Fibroblast of lung (primary cell): ENCODE measurements at places on chromosomes 5 and 9.

GRCh38 chr9:37370968-37371563, 51.4 kb upstream of the GRHPR start:
- DNase-seq: no peak

- DNase-seq: peak; percentile 26
Measured at GRCh38 chr5:175443514-175444059, 395 bp downstream of the DRD1 start.

DNA sequence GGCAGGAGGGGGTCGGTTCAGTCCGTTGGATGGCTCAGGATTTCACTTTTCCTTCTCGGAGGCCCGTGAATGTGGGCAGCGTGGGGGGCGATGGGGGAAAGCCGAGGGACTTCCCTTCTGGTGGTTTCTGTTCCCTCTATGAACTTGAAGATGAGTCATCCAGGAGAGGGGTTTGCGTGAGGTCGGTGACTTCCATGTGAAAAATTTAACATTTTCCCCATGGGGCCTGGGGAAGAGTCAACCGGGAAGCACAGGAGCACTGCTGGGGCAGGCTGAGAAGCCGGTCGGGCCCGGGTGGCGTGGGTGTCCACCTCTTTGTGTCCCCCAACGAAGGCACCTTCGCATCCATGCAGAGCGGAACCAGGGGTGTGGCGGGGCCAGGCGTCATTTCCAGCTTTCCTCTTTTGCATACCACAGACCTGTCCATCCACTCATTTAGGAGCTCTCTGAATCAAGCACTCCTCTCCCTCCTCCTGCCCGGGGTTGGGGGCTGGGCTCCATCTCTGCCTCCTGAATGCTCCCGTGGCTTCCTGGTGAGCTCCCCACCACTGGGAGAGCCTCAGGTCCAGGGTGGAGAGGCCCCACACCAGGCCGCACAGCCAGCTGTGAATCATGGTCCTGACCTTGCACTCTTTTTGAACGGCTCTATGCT, 68.4 kb downstream of the ANKRD33B start:
- DNase-seq: peak; percentile 44

GRCh38 chr9:123380852-123381705, 25.1 kb downstream of the CRB2 start:
- DNase-seq: no peak

DNA sequence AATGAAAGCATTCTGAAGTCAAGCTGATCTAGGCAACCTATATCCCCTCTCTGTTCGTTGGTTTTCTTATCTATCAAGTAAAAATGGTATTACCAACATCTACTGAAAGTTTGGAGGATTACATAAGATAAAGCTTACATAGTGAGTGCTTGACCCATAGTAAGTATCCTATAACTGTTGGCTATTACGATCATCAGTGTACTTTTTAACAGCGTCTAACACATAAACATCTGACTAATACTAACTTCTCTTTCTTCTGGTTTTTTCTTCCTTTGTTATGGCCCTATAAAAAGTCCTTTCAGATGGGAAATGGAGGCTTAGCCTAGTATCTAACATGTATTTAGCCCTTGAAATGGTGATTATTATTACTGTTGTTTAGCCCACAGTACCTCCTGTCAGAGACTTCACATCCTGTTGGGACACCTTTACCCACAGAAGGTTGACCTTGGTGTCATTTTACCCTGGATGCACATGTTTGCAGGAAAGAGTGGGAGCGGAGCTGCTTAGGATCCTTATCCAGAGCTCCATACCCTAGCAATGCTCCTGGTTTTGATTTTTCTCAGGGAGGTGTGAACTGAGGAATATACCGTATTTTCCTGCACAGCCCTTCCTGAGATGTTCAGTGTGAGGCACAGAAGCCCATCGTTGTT, 6.0 kb downstream of the INSYN2B start:
- DNase-seq: no peak

- no peak for DNase-seq
Measured at GRCh38 chr9:35912791-35913400, 3.6 kb downstream of the SPAAR start.

DNA sequence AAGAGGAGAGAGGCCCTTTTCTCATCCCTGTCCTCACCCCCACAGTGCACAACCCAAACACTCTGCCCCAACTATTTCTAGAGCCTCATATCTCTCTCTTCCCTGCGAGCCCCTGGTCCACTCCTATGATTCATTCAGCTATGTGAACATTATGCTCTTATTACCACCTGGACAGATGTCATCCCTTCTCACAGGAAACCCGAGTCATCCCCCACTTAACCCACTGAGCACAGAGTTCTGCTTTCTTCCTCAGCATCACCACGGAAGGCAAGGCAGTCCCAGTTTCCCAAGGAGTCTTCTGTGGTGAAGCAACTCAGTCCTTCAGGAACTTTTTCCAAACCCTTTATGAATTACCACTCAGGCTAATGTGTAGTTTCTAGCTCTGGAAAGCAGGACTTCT, 1.3 kb downstream of the DNAI1 start:
- DNase-seq: peak; percentile 32

GRCh38 chr5:14489643-14490042, 91.9 kb upstream of the OTULINL start:
- DNase-seq: peak; percentile 5

- DNase-seq: no peak
Measured at GRCh38 chr9:110143950-110144545, 63.9 kb downstream of the C9orf152 start.

DNA sequence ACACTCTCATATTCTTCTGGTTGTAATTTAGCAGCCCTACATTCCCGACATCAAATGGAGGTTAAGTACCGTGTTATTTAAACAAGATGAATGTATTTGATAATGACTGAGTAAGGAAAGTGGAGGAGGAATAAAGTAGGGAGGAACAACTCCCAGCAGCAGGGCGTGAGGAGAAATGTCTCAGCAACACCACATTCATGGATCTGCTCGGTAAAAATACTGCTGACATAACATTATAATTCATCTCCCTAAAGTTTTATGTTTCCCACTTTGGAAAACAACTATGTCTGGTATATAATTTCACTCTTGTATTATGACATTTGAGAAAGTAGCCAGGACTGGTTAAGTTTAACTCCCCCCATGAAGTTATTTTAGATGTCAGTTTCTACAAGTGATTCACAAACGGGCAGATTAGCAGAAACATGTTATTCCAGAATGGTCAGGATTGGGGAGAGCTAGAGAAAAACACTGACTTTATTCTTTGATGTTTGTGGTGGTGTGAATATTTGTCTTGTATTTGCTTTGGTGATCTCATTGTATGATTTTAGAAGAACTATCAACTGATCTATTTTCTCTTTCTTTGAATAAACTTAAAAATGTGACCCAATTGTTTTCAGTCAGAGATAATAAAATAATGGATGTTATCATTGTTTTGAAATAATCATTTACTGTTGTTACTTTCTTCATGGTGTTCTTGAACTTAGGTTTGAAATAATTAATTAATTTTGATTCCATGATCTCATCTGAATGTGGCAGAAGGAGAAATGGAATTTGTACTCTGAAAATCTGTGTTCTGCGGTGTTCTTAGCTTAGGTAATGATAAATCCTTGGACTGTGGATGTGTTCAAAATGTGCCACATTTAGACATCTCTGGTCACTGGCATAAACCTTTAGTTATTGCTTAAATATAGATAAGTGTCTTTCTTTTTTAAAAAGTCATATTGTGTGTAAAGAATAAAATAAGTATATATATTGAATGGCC, 303.6 kb upstream of the ZNF608 start:
- peak; percentile 16 for DNase-seq

GRCh38 chr5:138936225-138936967, 61.3 kb upstream of the LRRTM2 start:
- DNase-seq: no peak

- peak; percentile 74 for DNase-seq
Measured at GRCh38 chr5:134568761-134569695, 43.6 kb downstream of the JADE2 start.

DNA sequence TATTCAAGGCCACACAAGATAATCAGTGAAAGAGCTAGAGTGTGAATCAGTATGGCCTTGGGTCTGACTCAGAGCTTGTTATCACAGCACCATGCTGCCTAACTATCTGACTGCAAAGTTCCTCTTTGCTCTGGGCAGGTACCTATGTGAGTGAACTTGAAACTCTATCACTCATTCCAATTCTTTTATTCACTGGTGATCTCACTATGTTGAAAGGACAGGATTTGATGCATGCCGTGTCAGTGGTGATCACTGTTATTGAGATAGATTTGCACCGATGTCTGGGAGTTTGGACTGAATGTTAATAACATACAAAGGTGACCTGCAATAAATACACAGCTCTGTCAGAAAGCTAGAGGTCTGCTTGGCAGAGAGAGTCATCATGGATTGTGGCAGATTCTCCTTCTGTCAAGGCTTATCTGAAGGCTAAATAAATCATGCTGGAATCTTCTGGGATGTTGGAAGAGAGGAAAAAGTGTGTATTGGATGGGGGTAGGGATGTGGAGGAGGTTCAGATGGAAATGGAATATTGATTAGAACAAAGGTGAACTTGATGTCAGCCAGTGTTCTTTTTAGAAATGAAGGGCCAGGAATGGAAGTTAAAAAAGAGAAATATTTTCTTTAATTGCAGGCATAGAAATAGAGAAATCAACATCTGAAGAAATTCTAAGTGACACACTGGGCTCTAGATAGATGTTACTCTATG, 91.8 kb upstream of the TNC start:
- DNase-seq: no peak

GRCh38 chr9:128505414-128505765, 871 bp downstream of the GLE1 start:
- DNase-seq: peak; percentile 26

DNA sequence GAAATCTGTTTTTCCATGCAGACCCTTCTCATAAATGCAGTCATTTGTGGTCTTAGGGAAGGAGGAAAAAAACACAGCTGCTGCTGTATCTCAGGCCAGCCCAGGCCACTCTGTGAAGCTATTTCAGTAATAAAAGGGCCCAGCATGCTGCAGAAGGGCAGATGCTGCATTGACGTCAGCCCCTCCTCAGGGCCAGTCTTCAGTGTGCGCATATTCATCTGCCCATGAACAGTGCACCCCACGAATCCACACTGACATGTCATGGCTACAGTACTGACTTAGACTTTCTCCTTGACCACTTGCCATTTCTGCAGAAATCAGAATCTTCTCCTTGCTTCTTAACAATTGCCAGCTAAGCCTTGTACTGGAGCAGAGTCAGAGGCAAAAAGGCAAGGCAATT, 304.7 kb downstream of the GABRG2 start:
- no peak for DNase-seq

DNA sequence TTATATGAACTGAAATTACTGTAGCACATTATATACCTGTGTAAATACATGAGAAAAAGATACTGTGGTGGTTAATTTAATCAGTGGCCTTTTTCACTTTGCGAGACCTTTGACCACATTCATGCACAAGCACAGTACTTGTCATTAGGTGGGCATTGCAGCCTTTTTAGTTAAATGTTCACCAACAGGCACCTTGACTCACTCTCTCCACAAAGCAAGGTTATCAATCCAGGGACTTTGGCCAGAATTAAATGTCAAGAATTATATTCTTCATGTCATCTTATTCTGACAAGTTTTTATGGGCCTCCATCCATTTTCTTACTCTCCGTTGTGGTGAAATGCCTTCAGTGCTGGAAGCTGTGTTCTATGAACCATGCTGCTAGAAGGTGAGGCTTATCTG, 72.2 kb downstream of the AOPEP start:
- no peak for DNase-seq

GRCh38 chr9:19429595-19429994, 20.8 kb downstream of the ACER2 start:
- no peak for DNase-seq

- no peak for DNase-seq
Measured at GRCh38 chr9:114167591-114168091, 12.3 kb downstream of the COL27A1 start.

GRCh38 chr5:91436241-91436640, 53.1 kb upstream of the ARRDC3 start:
- no peak for DNase-seq

- peak; percentile 52 for DNase-seq
Measured at GRCh38 chr9:18441261-18441660, 32.7 kb upstream of the ADAMTSL1 start.

DNA sequence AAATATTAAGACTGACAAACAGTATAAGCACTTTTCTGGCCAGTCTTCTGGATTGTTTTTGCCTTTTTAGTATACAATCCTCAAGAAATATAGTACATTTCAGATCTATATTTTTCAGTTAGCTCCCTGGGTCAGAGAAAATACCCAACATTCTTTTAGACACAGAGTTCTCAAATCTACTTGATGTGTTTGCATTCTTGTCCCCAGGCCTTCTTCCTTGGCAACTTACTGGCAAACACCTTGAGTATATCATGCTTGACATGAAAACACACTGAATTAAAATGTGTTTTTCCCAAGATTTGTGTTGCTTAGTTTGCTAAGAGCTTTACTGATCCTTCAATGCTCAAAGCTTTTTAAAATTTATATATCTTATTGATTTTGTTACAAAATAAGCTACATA, 1413.1 kb upstream of the CDH9 start:
- DNase-seq: no peak

- DNase-seq: peak; percentile 20
Measured at GRCh38 chr5:14410394-14411201, 171.0 kb upstream of the OTULINL start.

- peak; percentile 71 for DNase-seq
Measured at GRCh38 chr5:119022017-119022745, 33.8 kb upstream of the DTWD2 start.

GRCh38 chr5:132675936-132676689, 2.3 kb downstream of the IL4 start:
- no peak for DNase-seq

GRCh38 chr5:60147791-60148190, 254.3 kb upstream of the PDE4D start:
- no peak for DNase-seq

DNA sequence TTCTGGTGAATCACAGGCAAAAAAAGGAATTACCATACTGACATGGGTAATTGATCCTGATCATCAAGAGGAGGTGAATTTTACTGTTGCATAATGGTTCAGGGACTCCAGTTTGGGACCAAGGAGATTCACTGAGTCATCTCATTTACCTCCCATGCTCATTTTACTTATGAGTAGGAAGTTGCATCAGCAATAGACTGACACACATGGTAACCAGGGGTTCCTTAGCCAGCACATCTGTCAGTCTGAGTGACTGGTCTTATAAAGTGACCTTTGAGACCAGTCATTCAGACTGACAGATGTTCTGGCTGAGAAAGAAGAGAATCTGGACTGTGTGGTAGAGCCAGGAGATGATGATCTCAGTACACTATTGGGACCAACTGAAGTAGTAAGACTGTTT, 384.6 kb upstream of the CD180 start:
- peak; percentile 29 for DNase-seq

- DNase-seq: peak; percentile 36
Measured at GRCh38 chr9:126499005-126499910, 114.5 kb upstream of the LMX1B start.

GRCh38 chr5:173720286-173720952, 104.0 kb upstream of the BOD1 start:
- no peak for DNase-seq
